Nephron progenitor cell (in vitro differentiated cells): ENCODE measurements at places on chromosomes 1 and 21.
A peak's percentile ranks its signal among the peaks of the same experiment; 100 is the strongest.

GRCh38 chr21:26846036-26846931, 1.1 kb upstream of the ADAMTS1 start:
- peaks cover 43% of the 10 kb centered on the region for H3K4me1 ChIP-seq
- peaks cover 2% of the 10 kb centered on the region for H3K27me3 ChIP-seq
- H3K36me3 ChIP-seq = peaks cover 16% of the 10 kb centered on the region
- H3K27ac ChIP-seq = peak overlapping the region; percentile 98
- peak; percentile 75 for DNase-seq
- peak overlapping the region; percentile 96 for H3K4me3 ChIP-seq

DNA sequence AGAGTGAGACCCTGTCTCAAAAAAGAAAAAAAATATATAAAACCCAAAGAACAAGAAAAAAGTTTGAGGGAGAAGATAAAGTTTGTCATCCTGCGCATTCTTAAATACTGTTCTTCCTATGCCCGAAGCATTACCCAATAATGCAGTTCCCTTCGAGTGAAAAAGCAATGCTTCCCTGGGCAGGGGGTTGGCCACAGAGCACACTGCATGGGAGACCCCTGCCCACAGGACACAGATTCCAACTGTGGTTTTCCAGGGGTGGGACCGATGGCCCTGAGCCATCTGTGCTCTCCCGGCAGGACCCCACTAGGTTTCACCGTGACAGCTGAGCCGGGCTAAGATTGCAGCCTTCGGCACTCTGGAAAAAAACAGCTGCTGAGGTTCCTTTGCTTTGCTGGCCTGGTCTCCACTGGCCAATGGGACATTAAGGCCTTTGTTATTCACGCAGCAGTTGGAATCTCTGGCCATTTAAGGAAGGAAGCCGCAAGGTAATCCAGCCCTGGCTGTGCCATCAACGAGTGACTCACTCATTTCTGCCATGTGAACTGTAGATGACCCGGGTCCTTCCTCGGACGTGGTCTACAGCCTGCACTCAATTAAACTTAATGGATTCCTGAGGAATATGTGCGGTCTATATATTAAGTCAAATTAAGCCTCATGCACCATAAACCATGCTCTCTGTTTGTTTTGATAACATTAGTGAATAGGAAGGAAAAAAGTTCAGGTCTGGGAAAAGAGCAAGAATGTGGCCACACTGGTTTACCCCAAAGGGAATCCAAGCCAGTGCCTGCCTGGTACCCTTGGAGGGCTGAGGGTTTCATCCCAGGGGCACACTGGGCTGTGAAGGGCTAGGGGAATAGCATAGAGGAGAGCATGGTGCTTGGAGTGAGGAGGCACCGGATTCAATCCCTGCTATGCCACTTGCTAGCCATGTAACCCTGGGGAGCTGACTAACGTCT, 163.2 kb downstream of the ZBTB18 start:
- peaks cover 12% of the 10 kb centered on the region for H3K27me3 ChIP-seq
- H3K27ac ChIP-seq = peak overlapping the region; percentile 80
- no peak overlapping the region for H3K4me3 ChIP-seq
- H3K36me3 ChIP-seq = no peaks in the 10 kb centered on the region
- DNase-seq = no peak
- peaks cover 6% of the 10 kb centered on the region for H3K4me1 ChIP-seq

DNA sequence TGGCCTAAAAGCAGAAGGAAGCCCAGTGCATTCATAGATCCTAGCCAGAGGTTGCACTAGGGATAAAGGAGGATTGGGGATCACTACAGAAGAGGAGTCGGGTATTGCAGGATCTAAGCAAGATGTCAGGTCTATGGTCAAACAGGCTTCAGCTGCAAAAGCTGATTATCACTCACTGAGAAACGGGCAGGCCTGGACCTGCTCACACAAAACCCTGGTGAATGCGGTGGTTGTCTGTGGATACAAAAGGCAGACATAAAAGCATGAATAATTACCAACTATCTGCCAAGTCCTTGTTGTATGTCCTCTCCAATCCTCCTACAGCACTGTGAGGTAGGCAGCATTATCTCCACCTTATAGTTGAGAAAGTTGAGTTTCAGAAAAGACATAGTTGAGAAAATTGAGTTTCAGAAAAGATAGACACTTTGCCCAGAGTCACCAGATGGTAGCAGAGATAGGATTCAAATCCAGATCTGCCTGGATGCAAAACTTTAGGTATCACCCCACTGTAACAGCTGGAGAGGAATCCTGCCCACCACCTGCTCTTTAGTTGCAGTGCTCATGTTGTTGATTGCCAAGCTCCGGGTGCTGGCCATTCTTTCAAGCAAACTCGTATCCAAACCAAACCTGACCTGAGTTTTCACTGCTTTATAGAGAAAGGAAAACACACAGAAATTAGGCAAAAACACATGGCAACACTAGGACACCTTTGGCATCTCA, 49.6 kb upstream of the HOOK1 start:
- no peak overlapping the region for H3K4me3 ChIP-seq
- no peak for DNase-seq
- peaks cover 3% of the 10 kb centered on the region for H3K27me3 ChIP-seq
- H3K4me1 ChIP-seq = peaks cover 14% of the 10 kb centered on the region

DNA sequence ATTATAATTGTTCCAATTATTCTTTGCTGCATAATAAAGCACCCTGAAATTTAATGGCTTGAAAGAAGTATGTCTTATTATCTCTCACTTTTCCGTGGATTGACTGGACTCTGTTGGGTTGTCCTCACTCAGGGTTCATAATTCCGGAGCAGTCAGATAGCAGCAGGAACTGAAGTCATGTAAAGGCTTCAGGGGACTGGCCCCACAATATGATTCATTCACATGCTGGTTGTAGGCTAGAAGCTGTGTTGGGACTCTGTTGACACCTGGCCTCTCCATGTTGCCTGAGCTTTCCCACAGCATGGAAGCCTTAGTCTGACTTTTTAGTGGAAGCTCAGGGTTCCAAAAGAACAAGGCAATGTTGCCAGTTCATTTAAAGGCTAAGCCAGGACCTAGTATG, 367.1 kb upstream of the ADGRL2 start:
- DNase-seq = no peak
- no peaks in the 10 kb centered on the region for H3K36me3 ChIP-seq
- peaks cover 7% of the 10 kb centered on the region for H3K27me3 ChIP-seq
- H3K27ac ChIP-seq = no peak overlapping the region
- peaks cover 61% of the 10 kb centered on the region for H3K4me1 ChIP-seq

DNA sequence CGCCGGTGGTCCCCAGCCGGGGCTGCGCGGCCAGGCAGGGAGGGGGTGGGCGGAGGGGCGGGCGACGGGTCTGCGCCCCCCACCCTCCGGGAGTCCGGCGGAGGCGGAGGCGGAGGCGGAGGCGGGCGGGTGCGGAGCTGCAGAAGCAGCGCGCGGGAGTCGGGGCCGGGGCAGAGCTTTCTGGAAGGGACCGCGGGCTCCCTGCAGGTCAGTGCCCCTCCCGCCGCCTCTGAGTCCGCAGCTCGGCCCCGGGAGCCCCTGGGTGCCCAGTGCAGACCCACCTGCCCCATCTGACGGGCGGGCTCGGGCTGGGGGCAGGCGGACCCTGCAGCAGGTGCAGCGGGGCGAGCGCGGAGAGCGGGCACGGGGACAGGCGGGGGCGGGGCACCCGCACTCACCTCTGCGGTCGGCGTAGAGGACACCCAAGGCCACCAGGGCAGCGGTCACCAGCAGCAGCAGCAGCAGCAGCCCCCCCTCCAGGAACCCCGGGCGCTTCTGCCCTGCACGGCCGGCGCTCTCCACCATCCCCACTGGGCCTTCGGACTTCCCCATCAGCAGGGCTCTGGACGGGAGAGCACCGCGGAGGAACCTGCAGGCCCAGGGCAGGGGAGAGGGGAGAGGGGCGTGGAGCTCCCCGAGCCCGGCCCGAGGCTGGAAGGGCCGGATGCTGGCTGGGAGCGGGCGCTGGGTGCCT, 3.7 kb downstream of the MMEL1 start:
- peaks cover 10% of the 10 kb centered on the region for H3K4me1 ChIP-seq
- H3K27ac ChIP-seq = no peak overlapping the region
- H3K27me3 ChIP-seq = peaks cover 82% of the 10 kb centered on the region

- H3K27me3 ChIP-seq = no peaks in the 10 kb centered on the region
- H3K27ac ChIP-seq = peak overlapping the region; percentile 53
- DNase-seq = no peak
- H3K4me3 ChIP-seq = no peak overlapping the region
- peaks cover 82% of the 10 kb centered on the region for H3K36me3 ChIP-seq
Observed at GRCh38 chr1:23062271-23062670, 43.0 kb downstream of the KDM1A start.

GRCh38 chr1:152047413-152047729, 10.6 kb upstream of the S100A11 start:
- H3K4me1 ChIP-seq = peaks cover 30% of the 10 kb centered on the region
- peak; percentile 4 for DNase-seq
- peak overlapping the region; percentile 96 for H3K27ac ChIP-seq
- H3K36me3 ChIP-seq = no peaks in the 10 kb centered on the region

DNA sequence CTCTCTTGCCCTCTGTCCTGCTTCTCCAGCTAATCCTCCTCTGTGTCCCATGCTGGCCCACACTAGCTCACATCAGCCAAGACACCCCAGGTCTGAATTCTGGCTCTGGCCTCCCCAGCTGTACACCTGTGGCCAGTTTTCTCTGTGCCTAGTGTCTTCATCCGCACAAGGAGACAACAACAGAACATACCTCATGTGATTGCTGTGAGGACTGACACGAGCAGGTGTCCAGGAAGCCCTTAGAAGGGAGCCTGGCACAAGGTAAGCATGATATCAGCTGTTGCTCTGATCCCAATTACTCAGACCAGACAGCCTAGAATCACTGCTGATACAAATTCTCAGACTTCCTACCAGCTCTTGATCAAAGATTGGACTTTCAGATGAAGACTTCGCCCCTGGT, 71.2 kb upstream of the GJB5 start:
- H3K36me3 ChIP-seq = no peaks in the 10 kb centered on the region
- H3K4me1 ChIP-seq = peaks cover 10% of the 10 kb centered on the region
- no peak overlapping the region for H3K4me3 ChIP-seq

DNA sequence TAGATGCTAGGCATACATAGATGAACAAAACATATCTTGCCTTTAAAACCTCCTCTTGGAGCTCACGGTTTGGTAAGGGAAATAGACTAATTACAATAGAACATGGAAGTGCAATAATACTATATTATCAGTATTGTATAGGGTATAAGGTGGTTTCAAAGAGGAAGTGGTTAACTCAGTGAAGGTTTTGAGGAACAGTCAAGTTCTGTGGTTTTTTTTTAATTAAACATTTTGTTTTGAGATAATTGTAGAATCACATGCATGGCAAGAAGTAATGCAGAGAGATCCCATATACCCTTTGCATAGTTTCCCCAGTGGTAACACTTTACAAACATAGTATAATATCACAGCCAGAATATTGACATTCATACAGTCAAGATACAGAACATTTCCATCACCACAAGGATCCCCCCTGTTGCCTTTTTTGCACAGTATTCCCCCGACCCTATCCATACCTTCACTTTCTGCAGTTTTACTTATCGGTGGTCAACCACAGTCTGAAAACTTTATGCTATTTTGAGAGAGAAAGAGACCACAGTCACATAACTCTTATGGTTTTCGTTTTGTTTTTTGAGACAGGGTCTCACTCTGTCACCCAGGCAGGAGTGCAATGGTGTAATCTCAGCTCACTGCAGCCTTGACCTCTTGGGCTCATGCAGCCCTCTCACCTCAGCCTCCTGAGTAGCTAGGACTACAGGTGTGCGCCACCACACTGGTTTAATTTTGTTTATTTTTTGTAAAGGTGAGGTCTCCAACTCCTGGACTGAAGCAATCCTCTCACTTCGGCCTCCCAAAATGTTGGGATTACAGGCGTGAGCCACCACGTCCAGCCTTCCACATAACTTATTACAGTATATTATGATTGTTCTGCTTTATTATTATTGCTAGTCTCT, 60.5 kb upstream of the KIAA1614 start:
- H3K27me3 ChIP-seq = no peaks in the 10 kb centered on the region
- no peak overlapping the region for H3K27ac ChIP-seq
- no peak for DNase-seq
- peaks cover 22% of the 10 kb centered on the region for H3K4me1 ChIP-seq
- H3K36me3 ChIP-seq = peaks cover 27% of the 10 kb centered on the region

DNA sequence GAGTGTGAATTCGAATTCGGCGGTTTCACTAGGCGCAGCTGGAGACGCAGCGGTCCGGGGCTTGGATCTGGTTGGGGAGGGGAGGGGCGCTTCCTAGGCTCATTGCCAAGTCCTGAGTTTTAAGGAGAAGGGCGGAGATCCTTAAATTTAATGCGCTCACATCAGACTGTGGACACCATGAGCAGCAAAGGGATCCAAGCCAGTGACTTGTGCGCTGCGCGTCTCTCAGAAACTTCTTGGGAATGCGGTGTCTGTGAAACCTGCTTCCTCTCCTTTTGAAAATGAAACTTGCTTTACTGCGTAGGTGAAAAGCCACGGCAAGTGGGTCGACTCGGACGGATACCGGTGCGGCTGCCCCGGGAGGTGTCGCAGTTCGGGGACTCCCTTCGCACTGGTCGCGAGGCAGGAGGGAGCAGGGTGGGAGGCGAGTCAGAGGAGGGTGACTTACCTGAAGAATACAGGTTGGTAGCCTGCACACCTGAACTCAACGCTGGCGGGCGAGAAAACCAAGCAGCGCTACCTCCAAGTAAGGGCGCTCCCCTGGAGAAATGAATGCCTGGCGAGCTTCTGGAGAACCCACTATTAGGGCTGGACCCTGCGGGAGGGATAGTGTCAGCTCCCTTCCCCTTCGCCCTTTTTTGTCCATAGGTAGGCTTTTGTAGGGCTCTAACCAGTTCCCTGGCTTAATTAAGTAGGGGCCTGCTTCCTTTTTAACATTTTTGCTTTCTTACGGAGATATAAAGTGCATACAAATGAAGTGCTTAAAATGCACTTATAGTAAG, 992 bp downstream of the TENT5C start:
- peak overlapping the region; percentile 85 for H3K4me3 ChIP-seq
- peaks cover 37% of the 10 kb centered on the region for H3K4me1 ChIP-seq
- DNase-seq = peak; percentile 12
- H3K36me3 ChIP-seq = no peaks in the 10 kb centered on the region
- H3K27me3 ChIP-seq = peaks cover 55% of the 10 kb centered on the region
- no peak overlapping the region for H3K27ac ChIP-seq

DNA sequence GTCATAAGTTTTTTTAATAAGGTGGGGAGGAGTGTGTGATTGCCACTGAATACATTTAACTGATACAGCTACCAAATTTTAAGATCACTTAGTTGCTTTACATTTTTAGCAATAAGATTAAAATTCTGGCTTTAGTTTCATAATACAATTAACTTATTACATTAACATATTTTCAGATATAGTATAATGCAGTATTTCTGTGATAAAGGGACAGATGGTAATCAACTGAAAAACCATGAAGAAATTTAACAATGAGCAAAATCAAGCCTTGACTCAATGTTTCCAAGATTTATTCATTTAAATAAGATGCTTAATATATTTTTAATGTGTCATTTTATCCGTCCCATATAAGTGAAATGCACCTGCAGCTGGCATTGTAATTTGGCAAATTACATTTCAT, 4.0 kb downstream of the TOMM20 start:
- H3K4me1 ChIP-seq = peaks cover 38% of the 10 kb centered on the region
- DNase-seq = no peak
- H3K4me3 ChIP-seq = no peak overlapping the region
- H3K36me3 ChIP-seq = peaks cover 56% of the 10 kb centered on the region
